GM06990 (cell line): ENCODE measurements at places on chromosomes 13 and 19.

- peak; percentile 81 for DNase-seq
Observed at GRCh38 chr19:16586991-16587832, 15.0 kb upstream of the SLC35E1 start.

- DNase-seq, result no peak
Observed at GRCh38 chr13:65292488-65292901, 1937.6 kb downstream of the PCDH9 start.

DNA sequence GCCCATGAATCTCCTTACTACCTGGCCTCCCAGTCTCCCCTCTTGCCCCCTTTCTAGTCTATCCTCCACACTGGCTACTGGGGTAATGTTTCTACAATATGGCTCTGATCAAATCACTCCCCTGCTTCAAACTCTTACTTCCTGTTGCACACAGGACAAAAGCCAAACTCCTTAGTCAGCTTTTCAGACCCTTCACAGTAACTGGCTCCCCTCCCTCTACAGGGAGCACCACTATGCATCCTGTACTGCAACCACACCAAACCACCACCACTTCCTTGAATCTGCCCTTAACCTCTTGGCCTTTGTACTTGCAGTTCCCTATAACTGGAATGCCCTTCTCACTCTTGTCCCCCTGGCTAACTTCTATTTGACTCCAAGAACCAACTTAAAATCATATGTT is 32.2 kb downstream of the DEDD2 start:
- no peak for DNase-seq

DNA sequence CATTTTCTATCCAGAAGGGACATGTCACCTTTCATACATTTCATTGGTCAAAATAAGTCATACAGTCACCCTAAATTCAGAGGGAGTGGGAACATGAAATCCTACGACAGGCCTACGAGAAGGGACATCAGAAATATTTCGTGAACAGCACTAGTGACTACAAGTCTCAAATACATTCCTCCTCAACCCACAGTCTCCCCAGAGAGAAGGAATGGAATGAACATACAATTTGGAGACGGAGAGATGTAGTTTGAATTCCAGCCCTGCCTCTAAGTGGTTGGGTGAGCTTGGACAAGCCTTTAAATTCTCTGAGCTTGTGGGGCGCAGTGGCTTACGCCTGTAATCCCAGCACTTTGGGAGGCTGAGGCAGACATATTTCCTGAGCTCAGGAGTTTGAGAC is 9.9 kb downstream of the SERTM1 start:
- DNase-seq, result no peak

- DNase-seq, result no peak
Observed at GRCh38 chr19:33441277-33441699, 67.8 kb downstream of the CEBPG start.

- no peak for DNase-seq
Observed at GRCh38 chr19:3006075-3006767, 22.9 kb downstream of the TLE2 start.

DNA sequence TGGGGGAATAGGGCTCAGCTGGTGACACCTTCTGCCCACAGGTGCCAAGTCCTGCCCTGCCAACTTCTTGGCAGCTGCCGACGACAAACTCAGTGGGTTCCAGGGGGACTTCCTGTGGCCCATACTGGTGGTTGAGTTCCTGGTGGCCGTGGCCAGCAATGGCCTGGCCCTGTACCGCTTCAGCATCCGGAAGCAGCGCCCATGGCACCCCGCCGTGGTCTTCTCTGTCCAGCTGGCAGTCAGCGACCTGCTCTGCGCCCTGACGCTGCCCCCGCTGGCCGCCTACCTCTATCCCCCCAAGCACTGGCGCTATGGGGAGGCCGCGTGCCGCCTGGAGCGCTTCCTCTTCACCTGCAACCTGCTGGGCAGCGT is 2.1 kb downstream of the P2RY11 start:
- DNase-seq, result peak; percentile 63

- DNase-seq, result no peak
Observed at GRCh38 chr13:74869846-74870245, 612.1 kb downstream of the TBC1D4 start.

DNA sequence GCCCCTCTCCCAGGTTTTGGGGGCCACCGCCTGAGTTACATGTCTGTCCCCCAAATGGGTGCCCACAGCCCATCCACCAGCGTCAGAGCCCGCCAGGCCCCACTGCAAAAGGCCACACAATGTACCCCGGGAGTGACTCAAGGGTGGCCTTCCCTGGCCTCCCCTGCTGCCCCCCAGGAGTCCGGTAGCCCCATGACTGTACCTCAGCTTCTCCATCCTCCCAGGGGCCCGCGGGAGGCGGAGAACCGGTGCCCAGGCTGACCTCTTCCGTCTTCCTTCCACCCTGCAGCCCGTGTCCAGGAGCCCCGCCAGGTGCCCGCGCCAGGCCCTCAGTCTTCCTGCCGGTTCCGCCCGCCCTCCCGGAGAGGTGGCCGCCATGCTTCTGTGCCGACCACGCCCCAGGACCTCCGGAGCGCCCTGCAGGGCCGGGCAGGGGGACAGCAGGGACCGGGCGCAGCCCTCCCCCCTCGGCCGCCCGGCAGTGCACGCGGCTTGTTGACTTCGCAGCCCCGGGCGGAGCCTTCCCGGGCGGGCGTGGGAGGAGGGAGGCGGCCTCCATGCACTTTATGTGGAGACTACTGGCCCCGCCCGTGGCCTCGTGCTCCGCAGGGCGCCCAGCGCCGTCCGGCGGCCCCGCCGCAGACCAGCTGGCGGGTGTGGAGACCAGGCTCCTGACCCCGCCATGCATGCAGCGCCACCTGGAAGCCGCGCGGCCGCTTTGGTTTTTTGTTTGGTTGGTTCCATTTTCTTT is 10.3 kb downstream of the CBARP start:
- DNase-seq, result no peak

- DNase-seq, result no peak
Observed at GRCh38 chr13:108947551-108948030, 318.2 kb downstream of the MYO16 start.

DNA sequence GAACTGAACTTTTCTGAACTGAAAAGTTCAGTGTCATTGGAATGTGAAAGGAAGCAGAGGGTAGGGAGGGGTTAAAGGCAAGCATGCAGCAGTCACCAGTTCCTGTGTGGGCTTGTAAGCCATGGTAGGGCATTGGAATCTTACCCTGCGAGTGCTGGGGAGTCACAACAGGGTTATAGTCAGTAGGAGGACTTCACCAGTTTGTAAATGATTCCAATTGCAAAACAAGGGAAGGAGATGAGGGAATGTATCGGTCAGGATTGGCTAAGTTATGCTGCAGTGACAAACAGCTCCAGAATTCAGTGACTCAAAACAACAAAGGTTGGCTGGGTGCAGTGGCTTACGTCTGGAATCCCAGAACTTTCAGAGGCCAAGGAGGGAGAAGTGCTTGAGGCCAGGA is 12.8 kb downstream of the LYPD3 start:
- DNase-seq, result no peak

GRCh38 chr19:44303320-44303719 is 1.5 kb downstream of the ZNF235 start:
- no peak for DNase-seq

DNA sequence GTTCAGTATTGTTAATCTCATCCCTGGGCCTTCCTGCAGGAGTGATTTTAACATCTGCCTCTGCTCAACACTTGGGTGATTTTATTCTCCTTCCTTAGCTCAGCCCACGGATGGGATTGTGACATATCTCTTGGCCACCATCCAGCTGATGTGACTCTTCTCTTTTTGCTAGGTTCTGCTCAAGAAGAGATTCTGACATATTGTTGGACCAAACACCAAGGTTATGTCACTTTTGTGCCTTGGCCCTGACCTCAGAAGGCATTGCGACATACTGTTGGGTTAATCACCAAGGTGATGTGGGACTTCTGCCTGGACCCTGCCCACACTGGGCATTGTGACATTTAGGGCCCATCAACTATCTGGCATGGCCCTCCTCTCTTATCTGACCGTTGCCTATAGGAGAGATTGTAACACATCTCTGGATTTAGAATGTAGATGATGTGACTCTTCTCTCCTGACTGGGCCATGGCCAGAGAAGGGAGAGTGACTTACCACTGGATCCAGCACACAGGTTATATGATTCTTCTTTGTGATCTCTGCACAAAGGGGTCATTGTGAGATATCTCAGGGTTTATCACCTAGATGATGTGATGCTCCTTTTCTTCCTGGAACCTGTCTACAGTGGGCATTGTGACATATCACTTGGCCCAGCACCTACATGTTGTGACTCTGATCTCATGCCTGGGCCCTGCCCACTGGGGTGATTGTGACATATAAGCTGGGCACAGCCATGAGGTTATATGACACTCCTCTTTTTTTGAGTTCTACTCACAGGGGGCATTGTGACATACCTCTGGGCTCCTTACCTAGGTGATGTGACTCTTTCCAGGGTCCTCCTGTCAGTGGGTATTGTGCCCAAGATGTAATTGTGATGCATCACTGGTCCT is 88.8 kb downstream of the ZNF429 start:
- no peak for DNase-seq

- no peak for DNase-seq
Observed at GRCh38 chr19:30340771-30341561, 31.2 kb upstream of the ZNF536 start.

DNA sequence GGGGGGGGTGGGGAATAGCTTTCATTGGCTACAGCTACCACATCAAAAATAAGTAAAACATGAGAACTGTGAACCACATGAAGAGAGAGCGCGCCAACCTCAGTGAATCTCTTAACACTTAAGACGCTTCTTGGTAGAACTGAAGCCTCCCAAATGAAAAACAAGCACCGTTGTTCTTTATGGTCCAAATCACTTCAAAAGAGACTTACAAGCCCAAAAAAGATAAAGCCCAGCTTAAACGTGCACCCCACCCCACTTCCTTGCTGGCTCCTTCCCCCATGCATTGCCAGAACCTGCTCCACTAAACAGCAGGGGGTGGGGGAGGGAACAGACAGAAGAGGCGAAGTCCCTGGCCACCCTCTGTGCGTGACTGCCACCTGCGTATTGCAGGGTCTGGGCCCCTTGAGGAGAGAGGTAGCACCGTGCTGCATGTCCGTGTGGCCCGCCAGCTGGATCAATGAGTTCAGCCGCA is 479.1 kb downstream of the FOXO1 start:
- no peak for DNase-seq

DNA sequence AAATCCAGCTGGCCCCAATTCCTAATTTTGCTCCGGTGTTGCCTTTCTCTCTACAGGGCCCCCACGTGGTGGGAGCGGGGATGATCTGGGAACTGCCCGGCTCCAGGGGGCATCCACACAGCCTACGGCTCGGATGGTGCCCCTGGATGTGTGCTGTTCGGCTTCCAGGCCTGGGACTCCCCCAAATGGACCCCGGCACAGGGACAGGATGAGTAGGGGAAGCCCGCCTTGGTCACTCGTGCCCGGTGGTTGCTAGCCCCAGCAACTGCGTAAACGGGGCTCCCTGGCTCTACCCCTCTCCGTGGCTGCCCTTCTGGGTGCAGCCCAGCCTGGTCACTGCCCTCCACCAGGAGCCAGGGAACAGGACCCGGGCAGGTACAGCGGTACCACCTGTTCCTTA is 111.5 kb downstream of the TEX26 start:
- no peak for DNase-seq

DNA sequence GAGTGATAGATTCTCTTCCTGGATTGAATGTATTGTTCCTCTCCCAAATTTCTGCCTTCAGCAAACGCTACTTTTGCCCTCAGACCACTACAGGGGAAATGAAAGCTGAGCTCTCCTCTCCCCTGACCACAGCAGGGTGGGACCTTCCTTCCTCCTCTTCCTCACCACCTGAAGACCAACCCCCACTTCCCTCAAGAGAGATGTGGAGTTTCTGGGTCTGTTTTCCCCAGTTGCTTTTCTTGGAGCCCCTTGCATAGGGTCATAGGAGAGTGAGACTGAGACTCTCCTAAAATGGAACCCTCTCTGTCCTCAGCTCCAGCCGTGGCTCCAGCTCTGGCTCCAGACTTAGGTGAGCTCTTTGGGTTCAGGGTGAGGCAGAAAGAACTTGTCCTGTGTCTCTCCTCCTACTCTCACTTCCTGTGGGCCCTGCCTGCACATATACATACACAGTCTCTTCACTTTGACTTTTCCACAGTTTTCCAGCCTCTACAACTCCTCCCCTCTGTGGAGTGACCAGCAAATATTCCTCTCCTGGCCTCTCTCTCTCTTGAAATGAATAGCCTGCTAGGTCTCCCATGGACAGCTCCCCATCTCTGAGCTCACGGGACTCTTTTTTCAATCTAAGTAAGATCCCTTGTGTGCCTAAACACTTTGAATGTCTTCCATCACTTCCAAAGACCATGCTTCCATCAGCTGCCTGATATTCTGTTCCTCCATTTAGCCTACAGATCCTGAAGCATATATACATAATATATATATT is 19.2 kb upstream of the ZNF175 start:
- DNase-seq, result no peak

DNA sequence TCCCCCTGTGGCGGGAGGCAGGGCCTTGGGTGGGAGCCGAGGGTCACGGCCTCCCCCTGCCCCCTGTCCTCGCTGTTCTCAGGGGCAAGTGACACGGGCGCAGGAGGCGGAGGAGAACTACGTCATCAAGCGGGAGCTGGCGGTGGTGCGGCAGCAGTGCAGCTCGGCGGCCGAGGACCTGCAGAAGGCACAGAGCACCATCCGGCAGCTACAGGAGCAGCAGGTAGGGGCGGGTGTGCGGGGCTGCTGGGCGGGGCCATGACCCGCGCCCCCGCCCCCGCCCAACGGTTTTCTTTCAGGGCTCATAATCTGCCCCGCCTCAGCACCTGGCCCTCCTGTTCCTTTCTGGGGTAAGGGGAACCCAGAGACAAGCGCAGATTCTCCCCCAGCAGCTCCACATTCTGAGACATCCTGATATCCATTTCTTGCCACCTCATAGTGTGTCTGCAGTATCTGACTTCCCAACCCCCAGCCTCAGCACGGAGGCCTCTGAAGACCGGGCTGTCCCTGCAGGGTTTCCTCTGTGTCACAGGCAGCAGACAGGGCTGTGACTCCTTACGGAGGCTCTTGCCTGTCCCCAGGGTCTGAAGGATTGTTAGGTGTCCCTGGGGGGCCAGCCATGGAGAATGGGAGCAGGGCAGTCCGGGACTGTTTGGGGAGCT is 15.9 kb downstream of the PRR36 start:
- DNase-seq, result peak; percentile 56

GRCh38 chr19:43735013-43735412 is 19.1 kb downstream of the IRGC start:
- DNase-seq, result no peak

DNA sequence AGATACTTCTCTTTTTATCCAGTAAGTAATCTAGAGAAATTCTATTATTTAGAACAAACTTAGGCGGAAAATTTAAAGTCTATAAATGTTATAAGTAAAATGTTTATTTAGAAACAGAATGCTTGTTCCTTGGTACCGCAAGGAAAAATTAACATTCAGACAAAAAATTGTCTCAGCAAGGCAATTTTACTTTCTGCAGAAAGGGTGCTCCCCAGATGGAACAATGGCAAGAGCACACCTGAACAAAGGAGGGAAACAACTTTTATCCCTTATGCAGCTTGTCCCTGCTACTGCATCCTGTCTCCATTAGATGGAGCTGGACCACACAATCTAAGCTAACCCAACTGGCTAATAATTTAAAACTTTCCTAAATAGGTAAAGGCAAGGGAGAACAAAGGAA is 6.5 kb upstream of the ZNF708 start:
- no peak for DNase-seq
